HFFc6 (cell line): ENCODE measurements at places on chromosomes 2 and 18. TPM values are rescaled to one million over a fixed set of nuclear protein-coding genes. Genes with fewer than 3 reads are reported as not detected.

Gene PLCD4
- total RNA-seq, result 0.97 and 1.7 TPM in 2 replicates

Gene IGFBP2
- not detected in 3 replicates for total RNA-seq

Gene NTSR2
- not detected in 2 replicates for total RNA-seq

Gene PHLPP1
- 4.1 to 6.5 TPM (median 5.2 TPM) in 3 replicates for total RNA-seq

Gene PROKR1
- not detected in 2 replicates for total RNA-seq

Gene CYRIA
- not detected in 3 replicates for total RNA-seq

Gene MC4R
- total RNA-seq, result not detected in 2 replicates

Gene SFT2D3
- total RNA-seq, result 2.9 to 3.2 TPM (median 3.2 TPM) in 3 replicates

Gene ANKRD30BL
- total RNA-seq, result not detected in 3 replicates

Gene POTEI
- not detected in 3 replicates for total RNA-seq

Gene FOXD4L1
- 0.07 to 0.15 TPM (median 0.11 TPM) in 3 replicates for total RNA-seq

Gene UCN
- total RNA-seq, result 0.46 and 0.78 TPM in 2 replicates

Gene AQP12B
- total RNA-seq, result not detected in 3 replicates

Gene TBR1
- 0.02 TPM in 1 of 3 replicates, not detected in the others for total RNA-seq

Gene CRYBA2
- total RNA-seq, result not detected in 3 replicates

Gene DPYSL5
- not detected in 3 replicates for total RNA-seq

Gene NCK2
- total RNA-seq, result 17.5 to 20.1 TPM (median 17.5 TPM) in 3 replicates

Gene MC2R
- total RNA-seq, result not detected in 3 replicates

Gene REG1B
- not detected in 3 replicates for total RNA-seq

Gene CXCR4
- not detected in 3 replicates for total RNA-seq

Gene SCG2
- total RNA-seq, result 0.15 to 0.85 TPM (median 0.84 TPM) in 3 replicates

Gene DSG4
- not detected in 3 replicates for total RNA-seq

Gene POMC
- total RNA-seq, result not detected in 3 replicates

Gene NRBP1
- total RNA-seq, result 93.2 to 106 TPM (median 102 TPM) in 3 replicates

Gene RNPEPL1
- 39.3 to 49.1 TPM (median 45.1 TPM) in 3 replicates for total RNA-seq

Gene MALL
- 27.0 to 39.1 TPM (median 34.0 TPM) in 3 replicates for total RNA-seq

Gene SPP2
- not detected in 3 replicates for total RNA-seq

Gene TCF23
- not detected in 3 replicates for total RNA-seq

Gene RESP18
- total RNA-seq, result not detected in 3 replicates

Gene DLX1
- total RNA-seq, result 9.0 and 11.8 TPM in 2 replicates

Gene CCDC148
- 0.54 to 1.1 TPM (median 0.91 TPM) in 3 replicates for total RNA-seq

Gene ABCG8
- total RNA-seq, result not detected in 3 replicates

Gene SYT4
- total RNA-seq, result not detected in 3 replicates

Gene UGT1A8
- total RNA-seq, result not detected in 3 replicates

Gene NT5C1B
- not detected in 3 replicates for total RNA-seq

Gene FBXO36
- total RNA-seq, result 1.7 to 2.9 TPM (median 1.8 TPM) in 3 replicates

Gene NETO1
- total RNA-seq, result not detected in 3 replicates

Gene TEX44
- total RNA-seq, result not detected in 3 replicates
